ENCODE measurements at places on chromosomes 12 and 14.

GRCh38 chr12:122227341-122227740, 1.5 kb upstream of the DIABLO start:
- DNase-seq, result peak; percentile 46

DNA sequence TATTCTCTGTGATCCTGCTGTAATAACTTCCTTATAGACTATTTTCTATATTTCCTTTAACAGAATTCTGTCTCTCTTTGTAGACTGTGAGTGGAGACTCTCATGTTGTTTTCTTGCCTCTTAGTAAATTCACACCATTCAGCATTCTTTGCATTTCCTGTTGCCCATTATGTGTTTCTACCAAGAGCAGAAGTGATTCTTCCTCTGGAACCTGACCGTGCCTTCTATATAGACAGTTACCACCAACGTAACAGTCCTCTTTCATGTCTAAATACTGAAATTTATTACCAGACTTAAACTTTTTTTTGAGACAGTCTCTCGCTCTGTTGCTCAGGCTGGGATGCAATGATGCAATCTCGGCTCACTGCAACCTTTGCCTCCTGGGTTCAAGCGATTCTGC, 31.1 kb downstream of the METAP2 start:
- no peak for DNase-seq

GRCh38 chr12:70120970-70121369, 122.3 kb upstream of the CNOT2 start:
- DNase-seq, result no peak

DNA sequence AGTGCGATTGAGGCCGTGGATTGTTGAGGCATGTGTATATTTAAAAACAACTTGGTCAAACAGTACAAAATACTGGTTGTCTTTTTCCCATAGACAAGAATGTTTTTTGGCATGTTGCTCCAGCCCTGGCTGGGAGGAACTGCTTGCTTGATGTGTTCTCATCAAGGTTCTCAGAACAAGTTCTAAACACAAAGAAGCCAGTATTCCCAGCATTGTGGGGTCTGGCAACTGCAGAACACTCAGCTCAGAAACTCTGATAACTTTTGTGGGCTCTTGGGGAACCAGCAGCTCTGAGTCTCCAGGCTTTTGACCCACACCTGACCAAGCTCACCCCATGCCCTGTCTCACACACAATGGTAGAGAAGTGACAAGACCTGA, 27.1 kb upstream of the DICER1 start:
- no peak for DNase-seq

- DNase-seq, result no peak
These were observed 416.6 kb downstream of the LRIG3 start for GRCh38 chr12:58503731-58504130.

DNA sequence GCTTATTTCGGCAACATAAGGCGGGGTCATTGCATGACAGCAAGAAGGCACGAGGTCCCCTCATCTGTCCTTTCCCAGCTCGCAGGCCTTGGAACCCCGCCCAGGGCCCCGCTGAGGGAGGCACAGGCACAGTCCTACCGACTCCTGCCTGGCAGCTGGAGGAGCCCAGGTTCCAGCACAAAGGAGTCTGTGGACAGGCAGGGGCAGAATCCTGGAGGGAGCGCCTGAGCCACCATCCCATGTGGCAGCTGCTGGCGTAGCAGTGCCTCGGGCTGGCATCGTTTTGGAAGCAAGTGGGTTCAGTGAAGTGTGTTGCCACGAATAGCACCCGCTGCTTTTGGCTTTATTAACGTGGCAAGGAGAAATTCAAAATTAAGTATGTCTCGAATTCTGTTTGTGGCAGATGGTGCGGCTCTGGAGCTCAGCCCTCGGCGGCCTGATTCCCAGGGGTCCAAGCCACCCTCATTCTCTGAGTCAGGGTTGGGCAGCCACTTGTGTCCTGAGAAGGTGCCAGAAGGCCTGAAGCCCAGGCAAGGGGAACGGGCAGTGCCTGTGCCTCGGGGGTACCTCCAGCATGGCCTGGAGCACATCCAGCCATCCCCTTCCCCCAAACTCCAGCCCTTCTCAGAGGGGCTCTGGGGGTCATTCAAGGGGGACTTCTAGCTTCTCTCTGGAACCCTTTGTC, 35.9 kb downstream of the SLC8B1 start:
- no peak for DNase-seq

DNA sequence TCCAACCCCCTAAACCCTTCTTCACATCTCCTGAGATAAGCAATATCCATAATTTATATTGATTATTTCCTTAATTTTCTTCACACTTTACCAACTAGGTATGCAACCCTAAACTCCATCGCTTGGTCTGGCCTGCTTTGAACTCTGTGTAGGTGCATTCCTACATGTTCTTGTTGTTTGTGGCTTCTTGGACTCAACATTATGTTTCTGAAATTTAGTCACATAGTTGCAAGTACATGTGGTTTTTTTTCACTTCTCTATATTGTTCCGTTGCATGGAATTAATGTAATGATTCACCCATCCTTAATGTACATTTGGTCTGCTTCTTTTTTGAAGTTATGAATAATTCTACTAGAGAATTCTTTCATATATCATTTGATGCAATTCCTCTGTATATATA, 1.6 kb upstream of the TAS2R30 start:
- DNase-seq, result no peak

- no peak for DNase-seq
These were observed 79.7 kb upstream of the MYF6 start for GRCh38 chr12:80627782-80628181.

GRCh38 chr12:129599406-129599805, 304.4 kb downstream of the TMEM132D start:
- DNase-seq, result no peak

DNA sequence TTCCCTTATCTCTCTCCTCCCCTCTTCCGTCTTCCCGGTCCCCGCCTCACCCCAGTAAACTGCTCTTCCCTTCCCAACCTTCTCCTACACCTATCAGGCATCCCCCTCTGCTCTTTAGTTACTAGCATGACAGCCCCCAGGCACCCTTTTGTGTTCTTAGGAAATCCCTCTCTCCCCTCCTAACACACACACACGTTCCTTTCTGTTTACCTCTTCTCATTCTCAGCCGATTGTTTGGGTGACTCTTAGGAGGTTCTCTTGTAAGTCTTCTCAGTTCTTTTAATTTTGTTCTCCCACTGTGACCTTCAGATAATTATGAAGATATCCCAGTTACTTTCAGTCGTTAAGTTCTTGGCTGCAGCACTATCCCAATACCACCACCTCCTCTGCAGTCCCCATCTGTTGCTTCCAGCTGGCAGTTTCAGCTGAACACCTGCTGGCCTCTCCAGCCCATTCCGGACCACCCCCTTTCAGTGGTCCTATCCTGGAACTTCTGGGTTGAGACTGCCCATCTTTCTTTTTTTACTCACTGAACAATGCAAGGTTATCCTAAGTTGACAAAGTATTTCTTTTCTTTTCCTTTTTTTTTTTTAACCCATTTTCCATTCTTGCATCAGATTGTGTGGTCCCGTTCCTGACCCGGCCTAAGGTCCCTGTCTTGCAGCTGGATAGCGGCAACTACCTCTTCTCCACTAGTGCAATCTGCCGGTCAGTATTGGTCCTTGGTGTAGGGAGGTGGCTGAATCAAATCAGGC, 711 bp downstream of the MARS1 start:
- DNase-seq, result no peak

- no peak for DNase-seq
These were observed 42.1 kb downstream of the RASSF3 start for GRCh38 chr12:64652346-64652745.

DNA sequence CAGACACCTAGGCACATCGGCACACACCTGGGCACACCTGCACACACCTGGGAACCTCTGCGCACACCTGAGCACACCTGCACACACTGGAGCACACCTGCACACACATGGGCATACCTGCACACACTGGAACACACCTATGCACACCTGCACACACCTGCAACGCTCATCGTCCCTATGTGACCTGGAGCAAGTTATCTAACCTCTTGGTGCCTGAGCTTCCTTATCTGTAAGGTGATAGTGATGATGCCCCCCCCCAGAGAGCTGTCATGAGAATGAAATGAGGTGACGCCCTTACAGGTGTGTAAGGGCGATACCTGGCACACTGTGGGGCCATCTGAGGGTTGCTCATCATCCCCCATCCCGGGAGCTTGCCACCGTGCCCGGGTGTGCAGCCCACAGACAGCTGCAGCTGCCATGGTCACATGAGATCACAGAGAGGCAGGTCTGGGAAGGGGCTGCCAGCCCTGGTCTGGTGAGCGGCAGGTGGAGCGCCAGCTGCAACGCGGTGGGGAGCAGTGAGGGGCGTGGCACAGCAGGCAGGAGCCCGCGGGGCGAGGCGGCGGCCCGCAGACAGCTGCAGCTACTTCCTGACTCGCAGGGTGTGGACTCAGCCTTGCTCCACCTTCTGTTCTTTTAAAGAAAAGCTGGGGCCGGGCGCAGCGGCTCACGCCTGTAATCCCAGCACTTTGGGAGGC, 59.9 kb upstream of the FBRSL1 start:
- DNase-seq, result peak; percentile 19

DNA sequence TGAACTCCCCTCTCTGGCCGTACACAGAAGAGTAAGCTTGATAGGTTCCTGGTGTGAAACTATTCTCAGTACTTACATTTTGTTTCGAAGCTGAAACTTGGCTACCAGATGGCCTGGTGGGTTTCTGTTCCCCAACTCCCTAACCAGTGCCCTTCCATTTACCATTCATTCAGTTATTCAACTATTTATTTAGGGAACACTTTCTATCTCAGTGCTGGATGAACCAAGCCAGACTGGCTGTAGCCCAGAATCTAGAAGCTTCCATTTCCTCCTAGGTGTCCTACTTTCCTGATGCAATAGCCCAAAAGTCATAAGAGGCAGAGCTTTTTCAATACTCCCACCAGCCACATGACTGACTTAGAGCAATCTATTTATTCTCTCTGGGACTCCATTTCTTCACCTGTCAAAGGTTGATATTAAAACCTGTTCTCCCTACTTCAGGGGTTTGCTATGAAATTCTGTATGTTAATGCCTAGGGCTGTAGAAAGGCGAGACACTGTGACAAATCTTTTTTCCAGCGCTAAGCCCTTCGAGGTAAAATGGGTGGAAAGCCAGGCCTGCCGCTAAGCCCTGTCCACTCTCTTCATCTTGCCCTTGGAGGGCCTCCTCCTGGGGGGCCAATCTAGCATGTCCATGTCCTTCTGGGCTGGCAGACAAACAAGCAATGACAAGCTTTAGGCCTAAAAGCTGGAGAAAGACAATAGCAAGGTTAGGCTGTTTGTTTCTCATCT, 8.1 kb upstream of the IRF2BPL start:
- no peak for DNase-seq

GRCh38 chr12:52080403-52081251, 1.1 kb downstream of the SMIM41 start:
- DNase-seq, result no peak

DNA sequence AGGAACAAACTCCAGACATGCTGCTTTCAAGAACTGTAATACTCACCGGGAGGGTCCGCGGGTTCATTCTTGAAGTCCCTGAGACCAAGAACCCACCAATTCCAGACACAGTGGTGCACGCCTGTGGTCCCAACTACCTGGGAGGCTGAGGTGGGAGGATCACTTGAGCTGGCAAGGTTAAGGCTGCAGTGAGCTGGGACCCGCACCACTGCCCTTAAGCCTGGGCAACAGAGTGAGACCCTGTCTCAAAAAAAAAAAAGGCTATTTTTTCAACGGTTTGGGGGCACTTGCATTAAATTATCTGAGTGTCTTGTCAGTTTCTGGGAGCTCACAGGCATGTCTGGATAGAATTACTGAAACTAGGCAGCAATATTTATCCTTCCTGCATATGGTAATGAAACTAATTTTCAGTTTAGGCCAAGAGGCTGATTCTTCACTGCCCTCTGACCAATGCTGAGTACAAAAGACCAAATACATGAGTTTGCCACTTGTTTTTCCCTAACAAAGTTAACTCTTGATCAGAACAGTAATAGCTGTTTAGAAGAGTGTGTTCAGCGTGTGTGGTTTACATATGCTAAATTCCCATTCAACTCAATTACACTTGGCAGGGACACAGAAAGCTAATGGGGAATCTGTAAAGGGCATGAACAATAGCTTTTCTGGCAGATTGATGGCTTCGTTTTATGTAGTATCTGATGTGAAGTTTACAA, 65.8 kb upstream of the RASSF3 start:
- no peak for DNase-seq

- DNase-seq, result no peak
These were observed 341.8 kb downstream of the GLT1D1 start for GRCh38 chr12:129195081-129195480.

DNA sequence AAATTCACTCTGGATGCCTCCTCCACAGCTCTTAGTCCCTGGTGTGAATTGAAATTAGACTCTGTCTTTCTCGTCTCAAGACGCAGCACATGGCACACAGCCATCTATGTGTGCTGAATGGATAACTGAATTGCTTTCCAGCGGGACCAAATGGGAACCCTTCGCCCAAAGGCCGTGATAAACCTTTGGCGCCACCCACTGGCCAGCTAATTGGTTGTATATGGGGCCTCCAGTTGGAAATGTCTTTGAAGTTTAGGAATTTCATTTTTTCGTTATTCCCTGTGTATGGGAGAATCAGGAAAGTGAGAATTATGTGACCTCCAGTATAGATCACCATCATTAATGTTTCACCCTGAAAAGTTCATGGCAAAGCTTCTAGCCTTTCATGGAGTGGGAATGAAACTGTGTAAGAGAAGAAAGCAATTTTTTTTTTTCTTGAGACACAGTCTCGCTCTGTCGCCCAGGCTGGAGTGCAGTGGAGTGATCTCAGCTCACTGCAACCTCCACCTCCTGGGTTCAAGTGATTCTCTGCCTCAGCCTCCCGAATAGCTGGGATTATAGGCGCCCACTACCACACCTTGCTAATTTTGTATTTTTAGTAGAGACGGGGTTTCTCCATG, 9.8 kb upstream of the HSP90AA1 start:
- peak; percentile 44 for DNase-seq

DNA sequence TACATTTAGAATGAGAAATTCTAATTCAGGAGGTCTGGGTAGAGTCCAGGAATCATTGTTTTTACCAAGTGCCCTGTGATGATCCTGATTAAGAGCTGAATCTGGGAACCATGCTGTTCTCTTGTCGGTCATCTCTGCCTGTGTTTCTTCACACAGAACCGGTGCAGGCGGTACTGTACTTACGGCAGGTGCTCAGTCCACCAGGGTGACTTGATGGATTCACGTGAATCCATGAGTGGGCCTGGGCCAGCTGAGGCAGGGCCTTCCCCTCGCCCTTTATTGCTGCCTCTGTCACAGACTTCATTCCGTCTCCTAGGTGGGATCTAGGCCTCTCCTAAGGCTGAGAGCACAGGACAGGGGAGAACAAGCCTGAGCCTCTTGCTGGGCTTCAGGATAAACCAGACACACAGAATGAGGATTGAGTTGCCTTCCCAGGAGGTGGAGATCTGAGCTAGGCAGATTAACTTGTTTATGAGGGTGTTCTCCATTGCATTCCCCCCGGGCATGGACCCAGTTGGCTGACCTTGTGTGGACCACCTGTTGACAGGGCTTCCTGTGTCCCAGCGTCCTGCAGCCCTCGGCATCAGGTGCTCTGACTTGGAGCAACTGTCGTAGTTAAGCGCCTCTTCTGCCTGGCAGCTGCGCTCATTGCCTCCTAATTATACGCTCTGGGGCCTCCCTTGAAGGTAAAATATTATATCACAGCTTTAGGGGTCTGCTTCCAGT, 42.1 kb downstream of the B4GALNT3 start:
- DNase-seq, result no peak

GRCh38 chr12:57817261-57817989, 1.1 kb downstream of the AVIL start:
- DNase-seq, result no peak

GRCh38 chr12:102426599-102427542, 53.5 kb downstream of the IGF1 start:
- no peak for DNase-seq

All from stimulated activated CD8-positive, alpha-beta memory T cell treated with anti-CD3 and anti-CD28 coated beads, Interleukin-12 subunit alpha, Interleukin-12 subunit beta, amount 100 ng/mL, for 4 hours (primary cell).